ENCODE measurements at places on chromosomes 12 and 14.

GRCh38 chr12:121579981-121580868 is 598 bp downstream of the KDM2B start:
- H3K36me3 ChIP-seq, result peaks cover 26% of the 10 kb centered on the region
- DNase-seq, result peak; percentile 89
- peak overlapping the region; percentile 84 for H3K4me3 ChIP-seq
- peaks cover 60% of the 10 kb centered on the region for H3K4me1 ChIP-seq

GRCh38 chr12:94733727-94734126 is 83.4 kb upstream of the TMCC3 start:
- no peak overlapping the region for H3K4me3 ChIP-seq
- no peak overlapping the region for H3K27ac ChIP-seq
- H3K4me1 ChIP-seq, result no peaks in the 10 kb centered on the region
- H3K36me3 ChIP-seq, result no peaks in the 10 kb centered on the region
- H3K27me3 ChIP-seq, result peaks cover 6% of the 10 kb centered on the region
- DNase-seq, result no peak

GRCh38 chr12:52076811-52077210 is 2.7 kb upstream of the SMIM41 start:
- no peak overlapping the region for H3K4me3 ChIP-seq
- peaks cover 34% of the 10 kb centered on the region for H3K4me1 ChIP-seq
- H3K36me3 ChIP-seq, result peaks cover 48% of the 10 kb centered on the region
- H3K27ac ChIP-seq, result no peak overlapping the region
- H3K27me3 ChIP-seq, result no peaks in the 10 kb centered on the region

GRCh38 chr12:102376181-102376747 is 104.1 kb downstream of the IGF1 start:
- no peaks in the 10 kb centered on the region for H3K27me3 ChIP-seq
- no peak for DNase-seq
- no peaks in the 10 kb centered on the region for H3K4me1 ChIP-seq
- no peaks in the 10 kb centered on the region for H3K36me3 ChIP-seq
- H3K4me3 ChIP-seq, result no peak overlapping the region

DNA sequence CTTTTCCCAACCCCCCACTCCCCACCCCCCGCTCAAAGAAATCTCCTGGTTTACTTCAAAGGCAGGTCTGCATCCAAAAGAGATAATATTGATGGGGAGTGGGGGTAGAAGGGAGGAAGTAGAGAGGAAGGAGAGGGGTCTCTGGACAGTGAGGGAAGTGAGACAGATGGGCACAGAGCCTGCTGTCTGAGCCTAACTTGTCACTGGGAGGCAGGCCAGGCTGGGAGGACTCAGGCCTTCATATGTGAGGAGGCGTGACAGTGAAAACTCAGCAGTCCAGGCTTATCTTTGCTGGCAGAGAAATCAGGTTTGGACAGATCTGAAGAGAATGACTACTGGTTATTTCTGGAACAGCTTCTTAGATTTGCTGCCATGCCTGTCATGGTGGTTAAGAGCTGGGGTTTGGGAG is 192.3 kb downstream of the NUAK1 start:
- no peaks in the 10 kb centered on the region for H3K36me3 ChIP-seq
- no peaks in the 10 kb centered on the region for H3K27me3 ChIP-seq
- H3K27ac ChIP-seq, result no peak overlapping the region
- no peak overlapping the region for H3K4me3 ChIP-seq

DNA sequence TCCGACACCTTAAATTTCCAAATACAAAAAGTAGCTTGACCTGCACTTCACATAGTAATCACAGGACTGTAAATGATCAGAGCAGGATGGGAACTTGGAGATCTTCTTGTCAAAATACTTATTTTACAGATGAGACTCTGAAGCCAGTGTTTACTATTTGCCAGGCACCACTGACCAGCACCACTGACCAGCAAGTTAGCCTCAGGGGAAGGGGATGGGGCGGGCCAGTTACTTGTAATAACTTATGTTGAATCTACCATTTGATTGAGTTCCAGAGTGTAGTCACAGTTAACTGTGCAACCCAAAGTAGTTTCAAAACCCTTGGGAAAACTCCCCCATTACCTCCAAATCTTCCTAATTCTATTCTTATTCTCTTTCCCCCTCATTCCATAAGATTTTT is 278.4 kb downstream of the PCNX1 start:
- DNase-seq, result no peak
- no peaks in the 10 kb centered on the region for H3K36me3 ChIP-seq
- no peaks in the 10 kb centered on the region for H3K4me1 ChIP-seq
- no peak overlapping the region for H3K4me3 ChIP-seq

- peaks cover 4% of the 10 kb centered on the region for H3K36me3 ChIP-seq
- no peak for DNase-seq
- peak overlapping the region; percentile 83 for H3K27ac ChIP-seq
- peaks cover 23% of the 10 kb centered on the region for H3K4me1 ChIP-seq
These were observed 884 bp downstream of the CAPRIN2 start for GRCh38 chr12:30753751-30754382.

DNA sequence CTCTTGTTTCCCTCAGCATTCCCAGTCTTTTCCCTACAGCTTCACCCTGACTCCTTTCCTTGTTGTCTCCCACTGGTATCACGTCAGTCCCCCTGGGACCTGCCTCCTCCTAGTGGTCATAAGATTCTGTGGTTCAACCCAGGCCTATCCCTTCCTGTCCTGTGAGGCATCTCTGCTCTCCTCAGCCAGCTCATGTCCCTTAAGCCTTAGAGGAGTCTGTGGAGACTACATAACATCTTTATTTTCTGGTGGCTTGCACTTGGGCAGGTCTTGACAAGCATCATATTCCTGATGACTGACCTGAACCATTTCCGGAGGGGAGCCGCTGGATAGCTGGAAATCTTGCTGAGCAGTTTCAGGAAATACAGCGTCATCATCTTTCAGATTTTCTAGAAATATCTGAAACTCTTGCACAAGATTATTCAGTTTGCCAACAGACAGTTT is 688 bp downstream of the C12orf71 start:
- no peaks in the 10 kb centered on the region for H3K27me3 ChIP-seq
- no peak overlapping the region for H3K27ac ChIP-seq
- no peaks in the 10 kb centered on the region for H3K36me3 ChIP-seq
- no peak for DNase-seq
- peaks cover 5% of the 10 kb centered on the region for H3K4me1 ChIP-seq
